ENCODE measurements at places on chromosomes 16 and 17.

GRCh38 chr16:35798885-35799426 lies 2339.5 kb downstream of the TP53TG3F start:
- DNase-seq, result no peak

- DNase-seq, result no peak
Measured at GRCh38 chr17:33324736-33325135, 31.6 kb upstream of the ASIC2 start.

GRCh38 chr16:56234737-56235136 lies 43.4 kb downstream of the GNAO1 start:
- DNase-seq, result no peak

DNA sequence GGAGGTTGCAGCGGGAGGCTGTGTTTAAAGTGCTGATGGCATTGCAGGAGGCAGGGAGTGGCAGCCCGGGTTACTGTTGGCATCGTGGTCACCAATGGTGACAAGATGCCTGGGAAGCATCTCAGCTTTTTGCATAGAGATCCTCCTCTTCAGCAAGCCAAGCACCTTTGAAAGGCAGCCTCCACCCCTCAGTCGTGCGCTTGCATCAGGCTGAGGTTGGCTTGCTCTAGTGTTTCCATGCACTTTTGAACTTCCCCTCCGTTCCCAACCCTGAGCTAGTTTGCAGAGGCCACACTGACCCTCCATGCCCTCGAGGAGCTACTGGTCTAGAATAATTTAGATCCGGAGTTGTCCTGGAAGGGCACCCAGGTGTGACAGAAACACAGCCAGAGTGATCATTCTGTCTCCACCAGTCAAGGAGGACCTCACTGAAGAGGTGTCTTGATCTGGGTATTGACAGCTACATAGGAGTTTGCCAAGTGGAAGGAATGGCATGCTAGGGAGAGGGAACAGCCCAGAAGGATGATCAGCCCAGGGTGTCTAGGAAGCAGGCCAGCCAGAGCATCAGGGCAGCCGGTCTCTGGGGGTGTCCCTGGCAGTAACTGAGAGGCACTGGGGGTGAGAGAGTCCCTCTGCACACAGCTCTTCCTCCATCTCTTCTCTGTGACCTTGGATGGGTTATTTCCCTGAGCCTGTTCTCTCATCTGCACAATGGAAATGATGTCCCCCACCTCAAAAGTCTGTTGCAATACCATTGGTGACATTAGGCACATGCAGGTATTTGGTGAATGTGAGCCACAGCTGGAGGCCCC lies 7.7 kb downstream of the BEAN1 start:
- DNase-seq, result no peak

GRCh38 chr16:12971241-12971640 lies 69.8 kb downstream of the SHISA9 start:
- peak; percentile 57 for DNase-seq

GRCh38 chr17:74682471-74683190 lies 30.1 kb downstream of the CD300LF start:
- no peak for DNase-seq

- no peak for DNase-seq
Measured at GRCh38 chr16:78249832-78250231, 150.4 kb downstream of the WWOX start.

GRCh38 chr16:47018223-47018891 lies 44.9 kb upstream of the DNAJA2 start:
- DNase-seq, result no peak

DNA sequence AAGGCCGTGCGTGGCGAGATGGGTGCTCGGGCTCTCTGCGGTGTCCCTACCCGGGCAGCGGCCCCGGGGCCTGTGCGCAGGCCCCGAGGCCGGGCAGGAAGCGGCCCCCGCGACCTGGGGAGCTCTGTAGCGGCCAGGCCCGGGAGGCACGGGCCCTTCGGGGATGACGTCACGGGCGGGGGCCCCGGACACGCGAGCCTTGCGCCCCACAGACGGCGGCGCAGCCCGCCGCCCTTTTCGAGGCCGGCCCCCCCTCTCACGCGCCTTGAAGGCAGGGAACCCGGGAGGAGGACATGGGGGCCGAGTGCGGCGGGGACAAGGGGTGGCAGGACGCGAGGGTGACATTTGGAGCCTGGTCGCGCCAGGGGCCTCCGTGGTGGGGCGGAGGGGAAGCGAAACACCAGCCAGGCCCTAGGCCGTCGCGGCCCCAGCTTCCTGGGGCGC lies 1.1 kb downstream of the RAI1 start:
- peak; percentile 81 for DNase-seq

DNA sequence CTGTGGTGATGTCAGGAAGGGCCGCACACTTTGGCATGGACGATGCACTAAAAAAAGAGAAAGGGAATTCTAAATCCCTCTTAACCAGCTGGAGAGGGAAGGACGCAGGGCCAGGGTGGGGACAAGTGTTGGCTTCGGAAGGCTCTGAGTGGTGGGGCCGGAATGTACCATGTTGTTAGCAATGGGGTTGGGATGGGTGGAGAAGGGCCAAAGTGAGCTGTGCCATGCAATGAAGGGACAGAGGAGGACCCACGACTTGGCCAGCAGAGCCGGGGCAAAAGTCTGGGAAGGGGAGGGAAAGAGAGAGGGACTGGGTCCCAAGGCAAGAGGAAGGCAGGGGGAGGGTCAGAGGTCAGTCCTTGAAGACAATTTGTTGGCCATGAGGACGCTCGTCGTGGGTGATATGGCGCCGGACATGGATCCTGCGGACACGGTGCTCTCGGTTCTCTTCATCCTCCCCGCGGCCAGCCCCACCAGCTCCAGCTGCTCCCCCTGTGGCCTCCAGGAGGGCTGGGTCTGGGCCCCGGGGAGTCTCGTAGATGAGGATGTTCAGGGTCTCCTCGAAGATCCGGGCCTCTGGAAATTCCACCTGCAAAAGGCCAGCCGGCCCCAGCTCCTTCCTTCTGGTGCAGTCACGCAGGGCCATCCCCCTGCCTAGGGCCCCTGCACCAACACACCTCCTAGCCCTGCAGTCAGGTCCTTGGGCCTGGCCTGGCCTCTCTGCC lies 6.4 kb downstream of the ASPHD1 start:
- no peak for DNase-seq

GRCh38 chr17:45243750-45244149 lies 18.1 kb downstream of the SPATA32 start:
- no peak for DNase-seq

DNA sequence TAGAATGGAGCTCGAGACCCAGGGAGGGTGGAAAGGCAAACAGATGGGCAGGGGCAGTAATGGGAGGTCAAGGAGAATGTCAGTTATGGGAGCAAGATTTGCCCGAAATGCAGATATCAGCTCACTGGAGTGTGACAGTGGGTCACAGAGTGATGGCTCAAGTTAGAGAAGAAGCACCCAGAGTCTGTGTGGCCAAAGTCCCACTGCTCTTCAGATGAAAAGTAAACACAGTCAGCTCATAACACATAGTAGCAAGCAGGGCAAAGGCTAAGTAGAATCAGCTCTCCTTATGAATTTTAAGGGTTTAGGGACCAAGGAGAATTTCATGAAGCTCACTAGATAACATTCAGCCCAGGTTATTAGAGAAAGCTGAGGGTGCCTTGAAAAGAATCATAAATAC lies 264.9 kb upstream of the MON1B start:
- DNase-seq, result no peak

DNA sequence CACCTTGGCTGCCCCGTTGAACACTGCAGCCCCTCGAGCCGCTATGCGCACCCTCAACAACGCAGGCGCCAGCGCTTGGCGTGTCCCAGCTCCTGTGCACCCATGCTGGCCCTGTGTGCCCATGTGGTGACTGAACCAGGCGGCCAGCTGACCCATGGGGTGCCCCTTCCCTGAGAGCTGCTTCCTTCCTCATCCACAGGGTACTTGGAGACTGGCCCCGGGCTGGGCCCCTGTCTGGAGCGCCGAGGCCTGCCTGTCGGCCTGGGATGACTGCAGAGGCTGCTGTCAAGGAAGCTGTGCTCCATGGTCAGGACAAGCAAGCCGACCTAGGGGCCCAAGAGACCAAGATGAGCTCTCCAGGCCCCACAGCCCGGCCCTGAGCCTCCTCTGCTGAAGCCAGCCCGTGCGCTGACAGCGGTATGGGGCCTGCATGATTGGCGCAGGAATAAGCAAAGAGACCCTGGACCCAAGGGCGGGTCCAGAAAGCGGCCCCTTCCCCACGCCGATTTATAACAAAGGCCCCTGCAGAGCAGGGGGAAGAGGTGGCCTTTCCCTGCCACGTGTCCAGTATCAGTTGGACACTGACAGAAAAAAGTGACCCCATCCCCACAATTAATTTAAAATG lies 21.6 kb upstream of the BAHCC1 start:
- no peak for DNase-seq

- DNase-seq, result peak; percentile 82
Measured at GRCh38 chr17:15943971-15944758, 765 bp upstream of the ADORA2B start.

- DNase-seq, result no peak
Measured at GRCh38 chr16:81713295-81713772, 65.8 kb upstream of the PLCG2 start.

GRCh38 chr17:57121308-57122042 lies 36.4 kb downstream of the AKAP1 start:
- peak; percentile 71 for DNase-seq

GRCh38 chr17:36004594-36005108 lies 3.3 kb upstream of the CCL15 start:
- no peak for DNase-seq

GRCh38 chr17:29063992-29064391 lies 21.1 kb downstream of the PIPOX start:
- no peak for DNase-seq

DNA sequence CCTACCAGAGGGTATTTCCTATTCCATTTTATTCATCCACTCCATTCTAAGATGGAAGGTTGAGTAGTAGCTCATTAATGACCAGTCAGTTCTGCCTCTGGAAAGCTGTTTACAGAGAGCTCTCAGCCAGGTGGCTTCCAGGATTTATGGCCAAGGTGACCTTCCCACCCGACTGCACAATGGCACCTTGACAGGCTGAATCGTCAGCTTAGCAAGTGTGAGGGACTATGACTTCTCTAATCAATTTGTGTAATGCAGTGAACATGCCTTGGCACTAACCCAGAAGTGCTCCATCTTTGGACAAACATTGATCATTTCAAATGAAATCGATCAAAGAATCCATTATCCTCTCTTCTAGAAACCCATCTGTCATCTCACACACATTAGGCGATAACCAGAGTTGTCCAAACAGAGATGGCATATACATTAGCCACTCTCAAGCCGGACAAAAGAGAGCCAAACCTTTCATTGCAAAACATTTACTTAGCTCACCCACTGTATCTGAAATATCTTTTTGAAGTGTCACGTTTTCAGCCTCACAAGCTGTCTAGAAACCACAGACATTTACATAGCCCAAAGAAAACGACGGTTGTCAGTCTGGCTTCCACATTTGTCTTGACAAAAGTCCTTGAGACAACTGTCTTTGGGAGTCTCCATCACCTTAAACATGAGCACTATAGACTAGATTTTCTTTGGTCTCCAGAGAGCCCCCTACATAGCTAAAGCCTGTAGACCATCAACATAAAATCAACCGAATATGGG lies 35.6 kb downstream of the CLEC3A start:
- DNase-seq, result no peak

DNA sequence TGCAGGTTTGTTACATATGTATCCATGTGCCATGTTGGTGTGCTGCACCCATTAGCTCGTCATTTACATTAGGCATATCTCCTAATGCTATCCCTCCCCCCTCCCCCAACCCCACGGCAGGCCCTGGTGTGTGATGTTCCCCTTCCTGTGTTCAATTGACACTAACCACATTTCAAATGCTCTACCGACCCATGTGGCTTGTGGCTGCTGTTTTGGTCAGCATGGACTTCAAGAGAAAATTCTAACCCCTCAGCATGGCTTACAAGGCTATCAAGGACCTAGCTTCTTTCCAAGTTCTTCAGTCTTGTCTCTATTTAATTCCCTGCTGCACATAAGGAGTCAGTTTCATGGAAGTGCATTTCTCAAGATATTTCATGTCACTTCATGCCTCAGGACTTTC lies 52.9 kb downstream of the MMD start:
- no peak for DNase-seq

- DNase-seq, result no peak
Measured at GRCh38 chr16:3118204-3118790, 5.9 kb downstream of the ZNF205 start.

GRCh38 chr16:72923757-72924156 lies 124.2 kb downstream of the ZFHX3 start:
- DNase-seq, result no peak

DNA sequence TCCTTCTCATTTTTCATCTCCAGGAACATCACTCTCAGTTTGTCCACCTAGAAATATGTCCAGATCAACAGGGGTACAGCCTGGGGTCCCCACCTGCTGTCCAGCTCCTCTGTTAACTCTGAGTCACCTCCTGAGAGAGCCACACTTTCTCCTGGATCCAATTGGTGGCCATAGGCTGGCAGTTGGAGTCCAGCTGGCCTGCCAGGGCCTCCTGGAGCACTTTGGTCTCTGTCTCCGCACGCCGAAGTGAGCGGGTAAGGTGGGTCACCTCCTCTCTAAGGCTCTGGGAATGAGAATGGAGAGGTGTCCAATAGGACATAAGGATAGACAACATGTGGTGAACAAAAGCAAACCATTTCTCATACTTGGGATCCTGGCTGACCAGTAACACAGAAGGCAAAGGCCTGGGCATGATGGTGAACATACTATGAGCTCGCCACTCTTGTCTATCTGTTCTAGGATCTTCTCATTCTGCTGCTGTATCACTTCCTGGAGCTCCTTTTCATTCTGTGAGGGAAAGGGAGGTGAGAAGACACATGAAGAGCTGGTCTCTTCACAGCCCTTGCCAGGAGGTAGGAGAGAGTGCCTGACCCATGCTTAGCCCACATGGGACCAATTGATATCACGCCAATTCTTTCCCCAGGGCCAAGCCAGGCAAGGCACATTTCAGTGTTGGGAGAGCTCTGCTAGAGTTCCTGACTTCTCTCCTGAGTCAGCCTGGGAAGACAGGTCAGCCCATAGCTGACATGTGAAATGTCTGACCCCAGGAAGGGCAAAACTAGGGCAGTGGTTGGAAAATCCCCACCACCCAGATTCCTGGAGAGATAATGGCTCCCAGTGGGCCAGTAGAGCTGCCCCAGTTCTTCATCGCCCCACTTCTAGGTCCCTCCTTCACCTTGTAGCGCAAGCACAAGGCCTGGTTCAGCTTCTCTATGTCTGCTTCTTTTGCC lies 1.8 kb upstream of the ALDOC start:
- DNase-seq, result no peak

DNA sequence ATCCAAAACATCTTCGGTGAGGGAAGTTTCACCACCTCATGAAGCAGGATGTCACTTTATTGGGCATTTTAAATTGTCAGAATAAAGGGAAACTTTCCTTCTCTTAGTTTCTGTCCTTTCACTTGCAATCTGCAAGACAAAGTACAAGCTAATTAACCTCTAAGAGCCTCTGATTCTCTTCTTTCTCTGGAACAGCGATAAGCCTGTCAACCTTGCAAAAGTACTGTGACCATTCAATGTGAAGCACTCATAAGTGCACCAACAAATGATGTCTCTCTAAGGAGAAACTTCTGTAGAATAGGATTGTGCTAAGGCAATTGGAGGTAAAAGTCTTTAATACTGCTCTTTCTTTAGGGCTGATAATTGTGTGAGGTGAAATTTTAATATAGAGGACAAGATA lies 1622.3 kb downstream of the CDH8 start:
- no peak for DNase-seq

All from retina (tissue), 1 donor.